Smooth muscle cell of bladder (primary cell): ENCODE measurements at places on chromosomes 11 and 22. TPM values are rescaled to one million over a fixed set of nuclear protein-coding genes. Genes with fewer than 3 reads are reported as not detected.

The PKP3 gene
- total RNA-seq = 1.3 and 1.6 TPM in 2 replicates

The CENATAC gene
- 20.6 and 21.8 TPM in 2 replicates for total RNA-seq

The SIDT2 gene
- 21.3 and 25.2 TPM in 2 replicates for total RNA-seq

The TMEM191B gene
- 0.65 and 0.85 TPM in 2 replicates for total RNA-seq

The OR2AG2 gene
- total RNA-seq = under 0.01 TPM in 2 replicates

The GAS2 gene
- 0.65 and 0.85 TPM in 2 replicates for total RNA-seq

The CADM1 gene
- total RNA-seq = 1.9 and 2.1 TPM in 2 replicates

The SAAL1 gene
- total RNA-seq = 9.8 and 12.8 TPM in 2 replicates

The FGF4 gene
- not detected in 2 replicates for total RNA-seq

The KRTAP5-11 gene
- not detected in 2 replicates for total RNA-seq

The ANKRD13D gene
- 29.6 and 37.3 TPM in 2 replicates for total RNA-seq

The FOLH1 gene
- total RNA-seq = 0.14 and 0.46 TPM in 2 replicates

The OR6M1 gene
- total RNA-seq = not detected in 2 replicates

The PYGM gene
- 0.57 and 3.1 TPM in 2 replicates for total RNA-seq

The GRAP2 gene
- total RNA-seq = under 0.01 TPM in 1 of 2 replicates, not detected in the other

The TREH gene
- total RNA-seq = not detected in 2 replicates
